IMR-90 (cell line): ENCODE measurements at places on chromosomes 6 and 20. TPM values are rescaled to one million over a fixed set of nuclear protein-coding genes. Genes with fewer than 3 reads are reported as not detected.

DNA sequence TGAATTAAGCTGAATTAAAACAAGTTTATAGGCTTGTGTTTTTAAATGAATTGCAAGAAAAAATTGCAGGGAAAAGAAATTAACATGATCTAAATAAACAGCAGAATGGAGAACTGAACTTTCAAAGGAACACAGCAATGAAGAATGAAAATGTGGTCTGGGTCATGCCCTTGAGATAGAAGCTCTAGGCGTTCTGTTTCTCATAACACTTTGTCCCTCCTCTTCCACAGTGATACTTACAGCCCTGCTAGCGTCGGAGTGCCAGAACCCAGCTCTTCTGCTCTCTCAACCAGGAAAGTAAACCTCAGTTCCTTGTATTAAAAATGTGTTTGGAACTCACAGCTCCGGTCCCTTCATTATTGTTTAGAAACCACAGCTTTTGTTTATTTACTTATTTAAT, 11.4 kb downstream of the HMGCLL1 start:
- H3K4me1 ChIP-seq, result no peaks in the 10 kb centered on the region
- no peak for DNase-seq
- H3K27me3 ChIP-seq, result peaks cover 2% of the 10 kb centered on the region; the same call in 1 of the 2 replicates
- no peaks in the 10 kb centered on the region for H3K36me3 ChIP-seq
- H3K4me3 ChIP-seq, result no peak overlapping the region

The RFX6 gene
- not detected in 2 replicates for total RNA-seq

DNA sequence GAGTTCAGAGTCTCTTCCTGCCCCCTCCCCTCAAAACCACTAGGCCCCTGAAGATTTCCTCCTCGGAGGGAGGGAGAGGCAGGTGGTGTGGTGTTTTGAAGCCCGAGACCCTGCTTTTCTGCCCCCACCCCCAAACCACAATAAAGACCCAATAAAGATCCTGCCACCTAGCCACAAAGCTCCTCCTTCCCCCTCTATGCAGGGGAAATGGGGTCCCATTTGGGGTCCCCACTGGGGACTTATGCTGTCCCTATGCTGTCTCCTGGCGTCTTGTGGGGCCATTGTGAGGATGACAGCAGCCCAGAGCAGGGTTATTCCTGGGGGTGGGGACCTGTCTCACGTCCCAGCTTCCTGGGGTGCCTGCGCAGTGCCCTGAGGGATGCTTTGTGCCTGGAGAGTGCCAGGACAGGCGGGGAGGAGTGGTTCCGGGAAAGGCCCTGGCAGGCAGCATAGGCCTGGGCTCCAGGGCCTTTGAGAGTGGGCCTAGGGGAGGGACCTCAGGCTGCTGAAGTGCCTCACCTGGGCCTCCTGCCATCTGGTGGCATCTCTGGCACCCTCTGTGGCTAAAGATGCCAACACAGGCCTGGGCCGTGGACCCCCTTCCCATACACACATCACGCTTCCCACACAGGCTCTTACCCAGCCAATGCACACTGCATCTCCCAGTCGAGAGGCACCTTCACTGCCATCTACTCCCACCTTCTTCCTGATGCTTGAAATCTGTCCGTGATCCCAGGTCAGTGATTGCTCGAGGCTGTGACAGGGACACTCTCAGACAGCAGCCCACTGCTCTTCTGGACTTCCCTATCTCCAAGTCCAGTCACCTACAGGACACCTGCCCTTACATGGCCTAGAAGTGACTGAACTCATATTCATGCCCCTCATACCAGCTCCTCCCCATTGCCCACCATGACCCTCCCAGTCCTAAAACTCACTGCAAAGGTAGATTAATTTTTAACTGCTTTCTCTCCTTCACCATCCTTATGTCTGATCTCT, 7.9 kb upstream of the ARMC12 start:
- H3K4me1 ChIP-seq, result peaks cover 16% of the 10 kb centered on the region
- H3K4me3 ChIP-seq, result no peak overlapping the region
- no peak overlapping the region for H3K27ac ChIP-seq
- no peaks in the 10 kb centered on the region for H3K27me3 ChIP-seq
- DNase-seq, result no peak

GRCh38 chr6:44674226-44675155, 287.0 kb downstream of the CDC5L start:
- peaks cover 35% of the 10 kb centered on the region for H3K27me3 ChIP-seq
- no peak overlapping the region for H3K4me3 ChIP-seq
- H3K4me1 ChIP-seq, result no peaks in the 10 kb centered on the region
- no peak for DNase-seq
- H3K36me3 ChIP-seq, result no peaks in the 10 kb centered on the region
- no peak overlapping the region for H3K27ac ChIP-seq

The FAM83C gene
- total RNA-seq, result not detected in 2 replicates
